HFFc6 (cell line): ENCODE measurements at places on chromosomes 12 and 14.

GRCh38 chr12:119809023-119809422, 68.1 kb downstream of the CIT start:
- DNase-seq: no peak

- no peak for DNase-seq
These were observed 471.5 kb upstream of the DCN start for GRCh38 chr12:91654087-91654486.

GRCh38 chr12:122079532-122080081, 1.1 kb downstream of the MLXIP start:
- DNase-seq: no peak

DNA sequence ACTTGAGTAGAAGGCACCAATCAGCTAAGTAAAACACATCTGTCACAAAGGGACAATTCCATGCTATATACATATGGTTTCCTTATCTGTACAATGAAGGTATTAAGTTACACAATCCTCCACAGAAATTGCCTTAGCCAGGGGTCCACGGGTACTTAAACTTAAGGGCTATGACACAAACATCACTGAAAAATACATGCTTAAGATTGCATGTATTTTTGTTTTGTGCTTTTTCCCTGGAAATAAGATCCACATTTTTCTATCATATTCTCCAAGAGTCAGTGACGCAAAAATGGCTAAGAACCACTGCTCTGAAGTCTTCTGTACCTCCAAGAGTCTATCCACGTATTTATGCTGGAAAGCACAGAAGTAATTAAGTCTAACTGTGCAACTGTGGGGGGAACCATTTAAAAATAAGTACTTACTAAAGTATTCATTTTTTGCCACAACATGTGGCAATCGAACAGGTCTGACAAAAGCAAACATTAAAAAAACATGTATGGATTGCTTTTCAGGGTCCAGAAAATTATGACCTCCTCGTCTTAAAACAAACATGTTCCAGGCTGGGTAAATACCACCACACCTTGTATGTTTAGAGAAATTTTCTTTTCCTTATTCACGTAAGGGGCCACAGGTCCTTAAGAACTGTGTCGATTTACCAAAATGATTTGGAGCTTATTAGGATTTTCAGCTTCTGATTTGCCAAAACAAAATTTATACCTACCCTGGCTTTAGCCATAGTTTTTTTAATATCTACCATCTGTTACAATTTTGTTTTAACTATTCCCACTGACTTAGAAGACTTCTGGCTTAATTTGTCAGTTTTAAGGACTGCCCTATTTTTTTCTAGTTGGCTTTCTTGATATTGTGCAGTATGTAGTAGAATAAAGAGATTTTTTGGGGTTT, 2.8 kb downstream of the SLC38A2 start:
- no peak for DNase-seq

DNA sequence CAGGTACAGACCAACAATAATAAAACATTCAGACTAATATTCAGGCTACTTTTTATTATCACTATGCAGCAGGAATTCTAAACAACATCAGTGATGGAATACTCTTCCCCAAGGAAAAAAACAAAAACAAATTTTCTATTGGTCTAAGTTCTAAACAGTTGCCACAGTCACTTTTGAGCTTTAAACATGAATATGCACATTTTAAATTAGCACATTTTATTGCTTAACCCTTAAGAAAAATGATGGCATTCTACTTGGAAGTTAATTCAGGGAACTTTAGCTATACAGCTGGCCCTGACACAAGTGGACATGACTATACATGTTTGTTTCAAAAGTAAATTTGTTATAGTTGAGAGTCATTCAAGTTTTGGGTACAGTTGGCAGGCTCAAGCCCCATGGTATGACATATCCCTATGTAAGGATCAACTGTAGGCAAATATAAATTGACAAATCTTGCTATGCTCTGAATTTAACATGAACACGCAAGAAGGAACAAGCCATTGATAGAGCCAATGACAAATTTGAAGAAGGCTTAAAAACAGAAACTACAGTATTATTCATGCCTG, 224.3 kb upstream of the AMIGO2 start:
- no peak for DNase-seq

GRCh38 chr12:121628536-121628935, 2.2 kb downstream of the ORAI1 start:
- no peak for DNase-seq

GRCh38 chr14:37932008-37932407, 275.7 kb upstream of the SSTR1 start:
- DNase-seq: no peak

DNA sequence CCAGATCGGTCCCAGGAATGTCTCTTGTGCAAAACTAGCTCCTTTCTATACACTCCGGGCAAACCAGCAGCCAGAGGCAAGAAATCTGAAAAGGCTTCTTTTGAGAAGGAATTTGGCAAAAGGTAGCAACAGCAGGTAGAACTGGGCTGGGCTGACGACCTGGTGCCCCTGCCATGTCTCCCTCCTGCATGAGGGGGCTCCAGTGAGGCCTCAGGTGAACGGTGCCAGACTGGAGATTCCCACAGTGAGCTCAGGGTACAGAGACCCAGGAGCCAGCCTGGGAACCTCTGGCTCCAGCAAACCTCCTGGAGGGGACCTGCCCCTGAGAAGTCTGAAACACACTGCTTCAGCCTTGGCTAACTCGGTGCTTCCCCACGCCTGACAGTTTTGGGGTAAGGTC, 10.8 kb downstream of the ITPK1 start:
- no peak for DNase-seq

GRCh38 chr12:63419154-63419553, 249.1 kb downstream of the DPY19L2 start:
- DNase-seq: no peak

DNA sequence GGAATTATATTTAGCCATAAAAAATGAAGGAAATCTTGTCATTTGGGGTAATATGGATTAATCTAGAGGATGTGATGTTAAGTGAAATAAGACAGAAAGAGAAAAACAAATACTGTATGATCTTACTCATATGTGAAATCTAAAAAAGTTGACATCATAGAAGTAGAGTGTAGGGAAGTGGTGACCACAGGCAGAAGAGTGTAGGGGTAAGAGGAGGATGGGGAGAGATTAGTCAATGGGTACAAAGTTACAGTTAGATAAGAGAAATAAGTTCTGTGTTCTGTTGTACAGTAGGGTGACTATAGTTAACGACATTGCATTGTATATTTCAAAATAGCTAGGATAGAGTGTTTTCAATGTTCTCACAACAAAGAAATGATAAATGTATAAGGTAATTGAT, 87.0 kb downstream of the TSHR start:
- DNase-seq: no peak

DNA sequence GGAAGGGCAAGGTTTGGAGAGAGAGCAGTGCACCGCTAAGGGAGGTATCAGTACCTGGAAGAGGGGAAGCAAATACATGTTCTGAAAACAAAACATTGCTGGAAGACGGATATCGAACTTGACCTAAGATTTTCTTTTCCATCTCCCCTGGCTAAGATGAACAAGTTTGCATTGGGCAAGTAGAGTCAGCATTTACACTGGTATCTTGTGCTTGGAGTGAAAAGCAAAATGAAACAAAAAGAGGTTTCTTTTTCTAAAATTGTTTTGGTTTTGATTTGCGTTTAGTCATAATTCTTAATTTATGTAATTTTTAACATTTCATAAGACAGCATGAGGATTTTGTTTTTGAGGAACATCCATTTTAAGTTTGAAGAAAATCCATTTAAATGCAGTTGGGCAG, 881.6 kb downstream of the NRXN3 start:
- no peak for DNase-seq

GRCh38 chr12:66590275-66590985, 88.4 kb downstream of the GRIP1 start:
- no peak for DNase-seq

DNA sequence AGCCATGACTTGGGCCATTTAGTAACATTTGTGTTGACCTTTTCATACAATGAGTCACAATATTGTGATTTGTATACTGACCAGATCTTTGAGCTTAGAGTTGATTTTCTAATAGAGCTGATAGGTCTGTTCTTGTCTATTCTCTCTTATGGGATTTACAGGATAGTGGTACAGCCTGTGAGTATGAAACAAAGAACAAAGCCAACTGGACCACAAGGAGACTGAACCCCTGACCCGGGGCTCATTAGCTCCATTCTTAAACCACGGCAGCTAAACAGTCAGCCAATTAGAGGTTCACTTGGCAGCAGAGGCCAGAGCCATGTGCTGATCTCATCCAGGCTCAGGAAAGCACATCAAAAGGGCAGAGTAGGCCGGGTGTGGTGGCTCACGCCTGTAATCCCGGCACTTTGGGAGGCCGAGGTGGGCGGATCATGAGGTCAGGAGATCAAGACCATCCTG, 59.1 kb upstream of the GNPNAT1 start:
- DNase-seq: peak; percentile 47

DNA sequence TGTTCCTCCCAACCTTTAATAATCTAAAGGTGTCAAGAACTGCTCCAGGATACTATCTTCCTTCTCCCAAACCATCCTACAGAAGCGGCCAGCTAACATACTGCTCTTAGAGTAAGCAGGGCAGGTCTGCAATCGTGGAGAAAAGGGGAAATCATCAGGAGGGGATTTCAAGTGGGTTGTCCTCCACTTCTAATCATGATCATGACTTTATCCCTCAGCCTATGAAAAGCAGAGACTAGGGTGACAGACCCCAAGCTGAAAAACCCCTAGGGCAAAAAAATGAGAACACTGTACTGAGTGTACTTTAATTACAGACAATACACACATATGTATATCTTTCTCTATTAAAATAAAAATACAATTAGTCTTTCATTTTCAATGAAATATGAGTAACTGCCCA, 13.9 kb downstream of the DUSP16 start:
- no peak for DNase-seq

- no peak for DNase-seq
These were observed 210.3 kb downstream of the GLT1D1 start for GRCh38 chr12:129063600-129063999.

- DNase-seq: peak; percentile 70
These were observed 72.9 kb upstream of the DDX11 start for GRCh38 chr12:31000751-31001150.

GRCh38 chr14:77599889-77600288, 16.5 kb downstream of the SPTLC2 start:
- no peak for DNase-seq

GRCh38 chr14:44564908-44565307, 57.8 kb upstream of the FSCB start:
- no peak for DNase-seq

DNA sequence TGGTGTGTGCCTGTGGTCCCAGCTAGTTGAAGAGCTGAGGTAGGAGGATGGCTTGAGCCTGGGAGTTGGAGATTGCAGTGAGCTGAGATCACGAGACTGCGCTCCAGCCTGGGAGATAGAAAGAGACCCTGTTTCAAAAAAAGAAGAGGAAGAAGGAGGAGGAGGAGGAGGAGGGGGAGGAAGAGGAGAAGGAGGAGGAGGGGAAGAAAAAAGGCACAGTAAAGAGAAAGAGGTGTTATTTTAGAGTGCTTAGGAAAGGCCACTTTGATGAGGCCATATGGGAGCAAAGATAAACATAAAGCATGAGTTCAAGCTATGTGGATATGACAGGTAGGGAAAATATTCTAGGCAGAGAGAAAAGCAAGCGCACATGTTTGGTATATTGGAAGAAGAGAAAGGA, 154.1 kb upstream of the BTG1 start:
- DNase-seq: no peak

DNA sequence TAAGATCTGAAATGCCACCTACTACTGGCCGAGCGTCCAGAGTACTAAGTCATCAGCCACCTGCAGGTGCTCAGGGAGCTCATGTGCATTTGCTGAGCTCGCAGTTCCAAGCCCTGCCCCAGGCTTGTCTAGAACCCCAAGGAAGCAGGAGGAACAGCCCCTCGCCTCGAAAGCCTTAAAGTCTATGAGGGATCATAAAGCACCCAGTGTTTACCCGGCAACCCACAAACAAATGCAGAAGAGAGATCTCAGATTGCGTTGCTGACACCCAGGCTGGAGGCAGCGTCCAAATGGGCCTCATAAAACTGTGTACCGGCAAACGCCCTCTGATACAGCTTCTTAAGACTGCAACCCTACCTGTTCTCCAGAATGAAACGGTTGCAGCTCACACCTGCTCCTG, 6.8 kb downstream of the KDM2B start:
- no peak for DNase-seq

DNA sequence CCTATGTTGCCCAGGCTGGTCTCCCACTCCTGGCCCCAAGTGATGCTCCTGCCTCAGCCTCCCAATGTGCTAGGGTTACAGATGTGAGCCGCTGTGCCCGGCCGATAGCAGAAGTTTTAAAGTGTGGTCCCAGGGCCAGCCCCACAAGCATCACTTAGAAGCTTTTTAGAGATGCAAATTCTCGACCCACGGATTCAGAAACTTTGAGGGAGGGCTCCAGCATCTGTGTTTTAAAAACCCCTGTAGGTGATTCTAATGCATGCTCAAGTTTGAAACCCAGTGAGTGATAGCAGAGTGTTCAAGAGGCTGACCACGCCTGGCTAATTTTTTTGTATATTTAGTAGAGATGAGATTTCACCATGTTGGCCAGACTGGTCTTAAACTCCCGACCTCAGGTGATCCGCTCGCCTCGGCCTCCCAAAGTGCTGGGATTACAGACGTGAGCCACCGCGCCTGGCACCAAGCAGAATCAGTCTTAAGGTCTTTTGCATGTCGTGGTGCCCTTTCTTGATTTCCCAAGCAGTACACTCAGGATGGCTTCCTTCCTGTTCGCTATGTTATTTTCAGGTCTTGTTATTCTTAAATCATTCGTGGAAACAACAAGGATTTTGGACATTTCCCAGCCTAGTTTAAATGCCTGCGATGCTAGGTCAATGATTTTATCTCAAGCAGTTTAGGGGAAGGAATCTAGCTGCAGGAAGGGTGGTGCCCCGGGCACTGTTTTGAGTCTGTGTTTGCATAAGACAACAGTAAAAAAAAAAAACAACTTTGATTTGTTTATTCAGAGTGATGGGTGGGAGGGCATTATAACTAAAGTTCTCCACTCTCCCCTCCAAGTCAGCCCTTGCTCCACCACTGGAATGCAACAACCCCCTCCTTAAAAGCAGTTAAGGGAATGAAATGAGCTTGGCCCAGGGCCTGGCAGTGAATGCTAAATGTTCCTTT, 9.2 kb upstream of the RILPL2 start:
- DNase-seq: peak; percentile 75

GRCh38 chr14:92938235-92938875, 15.4 kb downstream of the CHGA start:
- no peak for DNase-seq

DNA sequence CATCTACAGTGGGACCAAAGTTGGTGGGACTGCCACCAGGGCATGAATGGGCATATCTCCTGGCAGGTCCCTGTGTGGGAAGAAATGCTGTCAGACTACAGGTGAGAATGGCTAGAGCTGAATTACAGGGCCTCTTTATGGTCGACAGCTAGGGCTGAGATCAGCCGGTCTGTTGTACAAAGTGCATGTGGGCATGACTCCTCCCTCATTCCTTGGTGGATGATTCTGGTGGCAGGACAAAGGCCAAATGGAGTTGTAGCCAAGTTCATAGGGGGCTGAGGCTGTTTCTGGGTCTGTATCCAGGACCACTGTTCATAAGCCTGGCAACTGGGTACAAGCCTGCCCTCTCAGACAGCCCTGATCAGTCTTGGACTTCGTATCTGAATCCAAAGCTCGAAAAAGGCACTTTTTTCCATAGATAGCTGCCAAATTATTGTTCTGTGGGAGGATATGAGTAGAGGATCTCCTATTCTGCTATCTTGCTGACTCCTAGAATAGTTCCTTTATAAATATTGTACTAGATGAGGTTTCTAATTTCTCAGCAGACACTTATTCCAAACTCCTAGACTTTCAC, 460.8 kb downstream of the TMEM117 start:
- DNase-seq: no peak
